ENCODE measurements at places on chromosomes 3 and 15.

DNA sequence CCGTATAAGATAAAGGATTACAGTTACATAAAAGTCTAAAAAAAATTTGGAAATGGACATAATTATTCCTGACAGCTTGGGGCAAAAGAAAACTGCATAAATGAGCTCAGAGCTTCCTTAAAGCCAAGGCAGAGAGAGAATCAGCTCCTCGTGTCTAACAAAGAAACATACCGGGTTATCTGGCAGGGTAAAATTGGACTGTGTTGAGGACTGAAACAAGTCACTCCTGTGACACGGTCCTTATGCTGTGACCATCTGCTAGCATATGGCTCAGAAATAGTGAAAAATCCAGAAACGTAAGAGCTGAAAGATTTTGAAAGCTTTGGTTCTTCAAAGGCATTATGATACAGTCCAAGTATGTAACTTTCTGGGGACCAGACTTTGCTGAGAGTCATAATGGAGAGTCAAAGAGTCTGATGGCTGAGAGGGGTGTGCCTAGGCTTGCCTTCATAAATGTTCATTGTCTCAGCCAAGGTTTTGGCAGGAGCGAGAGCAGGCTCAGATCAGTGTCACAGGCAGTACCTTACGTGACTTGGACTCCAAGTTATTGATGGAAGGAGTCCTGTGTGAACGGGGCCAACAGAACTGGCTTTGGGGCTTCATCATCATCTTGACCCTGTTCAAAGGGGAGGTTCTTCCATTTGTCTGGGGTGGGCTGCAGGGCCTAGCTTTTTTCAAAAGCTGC is 12.5 kb downstream of the MAP6D1 start:
- DNase-seq = no peak

DNA sequence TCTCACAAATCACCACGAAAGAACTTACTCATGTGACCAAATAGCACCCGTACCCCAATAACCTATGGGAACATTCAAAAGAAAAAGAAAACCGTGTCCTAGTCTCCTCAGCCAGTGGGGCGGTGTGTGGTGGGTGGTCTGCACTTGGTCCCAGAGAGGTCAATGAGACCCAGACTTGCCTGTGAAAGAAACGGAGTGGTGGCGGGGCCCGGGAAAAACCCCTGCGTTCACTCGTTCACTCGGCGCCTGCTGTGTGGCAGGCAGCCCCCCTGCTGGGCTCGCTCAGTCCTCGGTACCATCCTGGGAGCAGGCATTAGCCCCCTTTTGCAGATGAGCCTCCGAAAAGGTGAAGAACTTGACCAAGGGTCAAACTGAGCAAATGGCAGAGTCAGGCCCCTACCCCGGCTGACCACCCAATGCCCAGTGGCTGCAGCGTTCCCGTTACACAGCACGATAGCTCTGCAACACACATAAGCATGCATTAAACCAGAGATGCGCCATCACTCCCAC is 36.0 kb downstream of the ZDHHC19 start:
- no peak for DNase-seq

- no peak for DNase-seq
These were observed 376.4 kb downstream of the CTNNB1 start for GRCh38 chr3:41575724-41576123.

DNA sequence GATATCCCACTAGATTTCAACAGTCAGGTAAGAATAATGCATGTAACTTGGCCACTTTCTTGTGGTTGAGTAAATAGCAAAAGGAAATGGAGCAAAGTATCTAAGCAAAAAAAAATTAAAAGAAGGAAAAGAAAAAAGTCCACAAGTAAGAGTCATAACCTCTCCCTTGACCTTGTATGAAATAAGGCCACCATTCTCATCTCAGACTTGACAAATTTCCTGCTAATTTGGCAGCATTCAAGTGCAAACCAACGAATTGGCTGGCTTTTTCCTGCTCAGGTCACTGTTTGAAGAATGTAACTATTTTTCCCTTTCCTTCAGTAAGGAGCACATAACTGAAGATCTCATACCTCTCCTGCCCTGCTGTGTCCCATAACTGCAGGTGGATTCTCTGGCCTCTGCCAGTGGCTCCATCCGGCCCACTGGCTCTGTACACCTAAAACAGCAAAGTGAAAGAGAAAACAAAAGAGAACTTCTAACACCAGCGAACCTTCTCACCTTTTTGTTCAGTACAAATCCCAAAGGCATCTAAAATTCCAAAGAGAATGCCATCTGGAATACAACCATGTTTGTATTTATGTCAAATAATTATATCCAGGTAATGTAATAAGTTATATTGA is 33.4 kb upstream of the RSL24D1 start:
- no peak for DNase-seq

GRCh38 chr3:119858957-119859356 is 77.1 kb downstream of the NR1I2 start:
- no peak for DNase-seq

GRCh38 chr15:90829942-90830440 is 38.4 kb upstream of the FURIN start:
- DNase-seq = no peak

DNA sequence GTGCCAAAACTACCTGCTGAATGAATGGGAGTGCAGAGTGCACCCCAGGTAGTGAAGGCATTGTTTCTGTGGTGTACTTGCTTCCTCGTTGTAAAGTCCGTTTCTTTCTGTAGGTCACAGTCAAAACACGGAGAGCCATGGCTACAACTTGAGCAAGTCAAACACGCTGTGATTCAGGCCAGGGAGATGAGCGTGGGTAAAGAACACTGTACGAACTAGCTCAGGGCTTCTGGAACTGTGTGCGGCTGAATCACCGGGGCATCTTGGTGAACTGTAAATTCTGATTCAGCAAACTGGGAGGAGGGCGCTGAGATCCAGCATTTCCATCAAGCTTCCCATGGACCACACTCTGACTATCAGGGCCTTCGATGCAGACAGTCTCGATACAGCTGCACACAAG is 5.0 kb upstream of the TNK2 start:
- DNase-seq = no peak

Measured in GM19239 (cell line).